ENCODE measurements at places on chromosomes 1 and 21.

GRCh38 chr1:24186993-24187790, at the start of gene IFNLR1:
IFNLR1 (minus strand) TSS chr1:24187289; CDS start chr1:24187248, 41 bp downstream.
- peak; percentile 62 for DNase-seq

GRCh38 chr1:167207940-167208623, 12.6 kb upstream of the POU2F1 start:
- DNase-seq, result no peak

DNA sequence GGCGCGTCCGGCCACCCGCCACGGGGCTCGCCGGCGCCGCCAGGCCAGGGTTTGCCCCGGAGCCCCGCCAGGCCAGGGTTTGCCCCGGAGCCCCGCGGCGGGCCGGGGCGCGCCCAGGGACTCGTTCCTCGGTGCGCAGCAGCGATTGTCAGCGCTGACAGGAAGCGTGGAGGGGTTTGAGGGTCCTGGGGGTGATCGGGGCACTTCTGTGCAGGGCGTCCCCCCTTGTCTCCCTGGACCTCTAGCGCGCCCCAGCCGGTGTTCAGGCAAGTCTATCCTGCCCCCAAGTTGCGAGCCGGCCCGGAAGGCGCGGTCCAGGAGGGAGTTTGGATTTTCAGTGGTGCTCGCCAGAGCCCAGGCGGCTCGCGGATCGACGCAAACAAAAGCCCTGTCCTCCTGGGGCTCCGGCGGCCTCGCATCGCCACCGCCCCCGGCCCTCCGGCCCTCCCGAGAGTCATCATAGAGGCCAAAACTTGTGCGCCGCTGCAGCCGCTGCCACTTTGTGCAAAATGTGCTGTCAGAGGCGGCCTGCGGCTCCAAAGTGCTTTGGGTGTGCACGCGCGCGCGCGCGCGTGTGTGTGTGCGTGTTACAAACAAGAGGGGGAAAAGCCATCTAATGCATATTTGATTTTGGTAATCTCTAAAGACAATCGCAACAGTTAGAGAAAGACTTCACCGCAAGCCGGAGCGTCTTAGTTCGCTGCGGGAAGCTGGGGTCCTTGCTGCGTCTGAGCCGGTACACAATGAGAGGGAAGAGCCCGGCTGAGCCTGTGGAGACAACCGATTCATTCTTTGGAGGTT, 1.0 kb downstream of the ROR1 start:
- DNase-seq, result peak; percentile 60

DNA sequence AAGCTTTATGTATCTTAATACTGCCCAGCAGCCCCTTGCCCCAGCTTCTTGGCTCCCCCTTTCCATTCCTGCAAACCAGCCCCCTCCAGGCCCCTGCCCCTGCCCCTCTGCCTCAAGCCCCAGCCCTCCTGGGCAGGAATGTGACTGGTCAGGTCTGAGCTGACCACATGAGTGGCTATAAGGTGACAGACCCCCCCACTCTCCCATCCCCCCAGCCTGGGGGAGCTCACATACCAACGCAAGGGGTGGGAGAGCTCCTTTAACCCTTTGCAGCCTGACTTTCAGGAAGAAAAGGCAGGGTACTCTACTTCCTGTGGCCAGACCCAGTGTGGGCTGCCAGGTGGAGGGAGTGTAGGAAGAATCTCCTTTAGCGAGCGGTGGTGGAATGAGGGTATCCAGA, 33.2 kb downstream of the AHDC1 start:
- peak; percentile 76 for DNase-seq

DNA sequence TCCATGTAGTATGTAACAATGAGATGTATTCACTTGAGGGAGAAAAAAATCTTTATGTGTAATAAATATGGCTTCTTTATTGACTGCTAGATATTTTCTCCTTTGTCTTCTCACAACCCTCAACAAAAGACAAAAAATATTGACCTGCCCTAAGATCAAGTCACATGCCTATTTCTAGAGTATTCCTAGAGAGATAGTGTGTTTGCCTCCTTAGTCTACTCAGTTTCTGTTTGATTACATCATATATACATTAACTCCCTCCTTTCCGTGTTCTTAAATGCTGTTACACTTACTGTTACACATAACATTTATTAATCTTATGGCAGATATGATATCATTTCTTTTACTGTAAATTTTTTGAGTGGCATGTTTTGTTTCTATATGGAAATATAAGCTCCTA, 281.6 kb upstream of the RGS18 start:
- no peak for DNase-seq

DNA sequence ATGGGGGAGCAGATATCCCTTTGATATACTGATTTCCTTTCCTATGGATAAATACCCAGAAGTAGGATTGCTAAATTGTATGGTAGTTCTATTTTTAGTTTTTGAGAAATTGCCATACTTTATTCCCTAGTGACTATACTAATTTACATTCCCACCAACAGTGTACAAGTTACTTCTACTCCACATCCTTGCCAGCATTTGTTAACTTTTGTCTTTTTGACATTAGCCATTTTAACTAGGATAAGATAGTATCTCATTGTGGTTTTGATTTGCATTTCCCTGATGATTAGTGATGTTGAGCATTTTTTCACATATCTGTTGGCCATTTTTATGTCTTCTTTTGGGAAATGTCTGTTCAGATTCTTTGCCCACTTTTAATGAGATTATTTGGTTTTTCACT, 620.6 kb upstream of the CAMK1G start:
- DNase-seq, result no peak

- DNase-seq, result no peak
Observed at GRCh38 chr1:87603626-87604025, 274.9 kb downstream of the LMO4 start.

DNA sequence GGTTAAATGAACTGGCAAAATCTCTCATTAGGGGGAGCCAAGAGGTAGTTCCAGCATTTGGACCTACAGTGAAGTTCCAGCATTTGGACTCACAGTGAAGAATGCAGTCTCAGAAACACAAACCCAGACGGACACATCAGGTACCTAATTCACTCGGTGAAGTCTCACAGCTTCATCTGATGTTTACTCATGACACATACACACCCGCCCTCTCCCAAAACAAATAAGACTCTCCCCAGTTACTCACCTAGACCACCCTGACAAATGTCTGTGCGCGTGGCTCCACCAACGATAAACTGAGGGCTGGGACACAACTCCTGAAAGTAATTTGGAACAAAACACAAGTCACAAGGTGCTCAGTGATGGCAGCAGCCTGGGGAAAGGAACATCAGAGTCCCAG, 11.4 kb downstream of the CAPN8 start:
- DNase-seq, result no peak

DNA sequence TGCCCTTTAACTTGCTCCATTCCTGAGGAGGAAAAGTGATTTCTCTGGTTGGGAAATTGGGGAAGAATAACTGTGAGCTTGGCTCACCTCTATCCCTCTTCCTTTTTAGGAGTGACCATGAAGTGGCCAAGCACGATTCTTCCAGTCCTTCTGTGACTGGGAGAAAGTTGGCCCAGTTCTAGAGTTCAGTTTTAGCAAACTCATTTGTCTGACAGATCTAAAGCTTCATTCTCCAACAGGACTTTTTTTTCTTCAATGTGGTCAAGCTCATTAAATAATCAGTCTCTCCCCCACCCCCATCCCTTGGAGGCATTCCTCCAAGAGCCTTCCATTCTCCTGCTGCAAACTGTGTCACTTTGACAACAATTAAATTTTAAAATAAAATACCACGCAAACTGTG, 6.4 kb upstream of the AGL start:
- no peak for DNase-seq

- no peak for DNase-seq
Observed at GRCh38 chr1:208024406-208024805, 113.5 kb upstream of the CD34 start.

DNA sequence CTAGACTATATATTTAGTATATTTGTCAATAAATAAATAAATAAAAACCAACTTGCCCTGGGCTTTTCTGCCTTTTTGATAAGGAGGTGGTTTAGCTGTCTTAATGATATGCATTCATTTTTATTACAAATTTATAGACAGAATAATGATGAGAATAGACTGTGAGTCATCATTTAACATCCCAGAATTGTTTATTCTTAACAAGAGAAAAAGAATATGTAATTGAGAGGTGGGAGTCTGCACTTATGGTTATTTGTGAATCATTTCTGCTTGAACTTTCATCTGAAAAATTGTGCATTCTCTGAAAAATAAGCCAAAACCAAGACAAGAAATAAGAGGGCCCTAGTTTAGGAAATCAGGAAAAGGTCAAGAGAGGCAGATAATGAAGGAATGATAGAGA, 326.2 kb downstream of the COL11A1 start:
- no peak for DNase-seq

DNA sequence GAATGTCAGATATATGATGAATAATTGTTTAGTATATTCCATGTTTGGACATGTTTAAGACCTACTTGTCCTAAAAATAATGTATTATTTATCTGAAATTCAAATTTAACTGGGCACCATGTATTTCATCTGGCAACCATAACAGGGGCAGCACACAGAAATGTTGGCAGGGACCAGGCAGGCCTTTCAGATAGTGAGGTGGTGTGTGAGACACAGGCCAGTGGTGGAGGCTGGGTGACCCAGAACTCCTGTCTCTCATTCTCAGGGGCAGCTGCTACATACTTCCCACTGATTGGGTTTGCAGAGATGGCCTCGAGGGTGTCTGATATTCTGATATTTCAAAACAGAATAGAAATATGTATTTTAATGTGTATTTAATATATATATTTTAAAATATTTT, 1.3 kb upstream of the FASLG start:
- DNase-seq, result no peak

- DNase-seq, result no peak
Observed at GRCh38 chr1:108551137-108551862, 8.6 kb upstream of the EEIG2 start.

DNA sequence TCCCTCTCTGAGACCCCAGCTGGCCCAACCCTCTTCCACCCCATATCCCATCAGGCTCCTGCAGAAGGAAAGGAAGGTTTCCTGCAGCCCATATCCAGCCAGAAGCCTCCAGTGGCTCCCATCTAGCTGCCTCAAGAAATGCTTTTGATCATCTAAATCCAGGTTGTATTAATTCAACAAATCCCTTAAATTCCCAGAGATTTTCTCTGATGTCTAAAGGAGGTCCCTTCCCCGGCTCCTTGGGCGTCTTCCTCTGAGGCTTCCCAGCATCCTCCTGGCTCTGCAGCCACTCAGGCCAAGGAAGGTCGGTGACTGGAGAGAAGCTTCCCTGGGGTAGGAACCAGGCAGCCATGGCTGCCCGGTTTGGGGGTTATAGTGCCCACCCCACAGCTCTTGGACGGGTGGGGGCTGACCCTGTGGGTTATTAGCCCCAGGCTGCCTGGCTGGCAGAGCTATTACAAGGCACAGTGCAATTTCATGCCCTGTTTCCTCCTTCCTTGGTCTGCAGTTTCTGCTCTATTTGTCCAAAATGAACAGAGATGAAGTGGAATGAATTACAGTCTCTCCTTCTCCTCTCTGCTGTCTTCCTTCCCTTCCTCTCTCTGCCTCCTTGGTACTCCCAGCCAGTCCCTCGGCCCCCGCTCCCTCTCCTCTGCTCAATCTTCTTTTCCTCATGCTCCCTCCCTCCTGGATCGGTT, 34.8 kb upstream of the DISP3 start:
- DNase-seq, result no peak

DNA sequence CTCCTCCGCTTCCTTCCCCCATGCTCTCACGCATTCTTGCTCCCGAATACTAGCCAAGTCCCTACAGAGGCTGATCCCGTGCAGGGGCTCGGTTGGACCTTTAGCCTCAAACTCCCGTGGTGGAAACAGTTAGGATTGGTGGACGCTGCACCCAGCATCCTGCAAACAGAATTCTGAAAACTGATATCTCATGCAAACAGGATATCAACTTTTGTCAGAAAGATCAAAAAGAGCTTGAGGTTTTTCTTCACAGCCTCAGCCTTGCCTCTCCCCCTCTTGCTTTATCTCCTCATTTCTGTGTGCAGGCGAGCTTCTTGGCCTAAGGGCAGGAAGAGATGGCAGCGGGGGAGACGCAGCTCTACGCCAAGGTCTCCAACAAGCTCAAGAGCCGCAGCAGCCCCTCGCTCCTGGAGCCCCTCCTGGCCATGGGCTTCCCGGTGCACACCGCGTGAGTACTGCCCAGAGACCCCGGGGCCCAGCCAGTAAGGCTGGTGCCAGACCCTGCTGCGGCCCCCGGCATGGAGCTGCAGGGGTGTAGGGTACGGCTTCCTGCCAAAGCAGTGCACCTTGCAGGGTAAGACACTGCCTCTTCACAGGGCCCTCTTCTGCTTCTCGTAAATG, at the start of gene UBASH3A:
TSS of gene UBASH3A (plus strand) at position 292 of the 621 bp plus-strand sequence. CDS start at position 336, 44 bp downstream.
- no peak for DNase-seq

GRCh38 chr21:36415375-36415774, 30.2 kb downstream of the CHAF1B start:
- DNase-seq, result no peak

GRCh38 chr1:3181956-3182355, 113.0 kb downstream of the PRDM16 start:
- DNase-seq, result no peak

GRCh38 chr1:13513895-13514546, at the start of gene LRRC38:
LRRC38 (minus strand) TSS chr1:13514003; CDS start chr1:13513593, 410 bp downstream.
- no peak for DNase-seq

GRCh38 chr1:109877317-109877771, 33.3 kb upstream of the CSF1 start:
- peak; percentile 65 for DNase-seq

DNA sequence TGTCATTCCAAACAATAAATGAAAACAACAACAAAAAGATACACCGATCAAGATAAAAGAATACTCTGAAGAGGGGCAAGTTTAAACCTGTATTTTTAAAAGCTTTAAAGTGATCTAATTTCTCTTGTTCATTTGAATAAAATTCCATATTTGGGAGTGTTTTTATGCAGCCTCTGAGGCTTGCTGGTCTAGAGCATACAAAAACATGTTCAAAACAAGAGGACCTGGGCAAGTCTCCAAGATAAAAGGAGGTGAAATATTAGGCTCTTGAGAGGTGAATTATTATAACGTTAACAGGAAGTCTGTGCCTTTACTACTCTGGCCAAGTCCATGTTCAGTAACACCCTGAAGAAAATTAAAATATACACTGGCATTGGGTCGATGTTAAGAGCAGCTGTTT, 20.1 kb downstream of the URB1 start:
- no peak for DNase-seq

DNA sequence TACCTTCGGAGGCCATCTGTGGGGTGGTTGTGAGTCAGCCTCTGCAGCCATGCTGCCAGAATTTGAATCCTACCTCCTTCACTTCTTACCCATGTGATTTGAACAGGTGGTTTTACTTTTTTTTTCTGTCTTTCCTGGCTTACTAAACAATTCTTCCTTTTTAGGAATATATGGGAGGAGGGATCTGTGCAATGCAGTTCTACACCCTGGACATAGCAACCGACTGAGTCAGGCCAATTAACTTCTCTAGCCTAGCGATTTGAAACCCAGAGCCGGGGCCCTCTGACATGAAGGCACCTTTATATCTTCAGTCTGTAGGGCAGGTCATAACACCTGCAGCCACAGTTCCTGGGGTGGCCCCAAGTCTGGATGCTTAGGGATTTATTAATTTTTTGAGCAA, 83.6 kb downstream of the ST6GALNAC3 start:
- DNase-seq, result no peak

GRCh38 chr1:162755306-162755705, 35.2 kb upstream of the HSD17B7 start:
- no peak for DNase-seq

GRCh38 chr1:33455539-33456501, 16.6 kb upstream of the ZSCAN20 start:
- DNase-seq, result peak; percentile 83

GRCh38 chr1:9369964-9370788, 77.5 kb downstream of the SPSB1 start:
- DNase-seq, result no peak

- no peak for DNase-seq
Observed at GRCh38 chr1:93813076-93813475, 65.9 kb downstream of the DNTTIP2 start.
